ENCODE measurements at places on chromosomes 7 and 10. TPM values are rescaled to one million over a fixed set of nuclear protein-coding genes. Genes with fewer than 3 reads are reported as not detected.

The TAS2R4 gene
- 0.67 TPM for total RNA-seq

The UBE3C gene
- 104 TPM for total RNA-seq

The CUBN gene
- total RNA-seq: 2.1 TPM

The LIPM gene
- total RNA-seq: not detected

The SLC29A4 gene
- total RNA-seq: 4.7 TPM

The CYP3A7 gene
- total RNA-seq: not detected

The SFRP4 gene
- total RNA-seq: 3.1 TPM

The FAM25A gene
- total RNA-seq: not detected

The CRYGN gene
- total RNA-seq: 4.4 TPM

The BMS1 gene
- 18.3 TPM for total RNA-seq

The C7orf57 gene
- total RNA-seq: not detected

The ADARB2 gene
- 1.3 TPM for total RNA-seq

The OR9A2 gene
- not detected for total RNA-seq

The SLC26A5 gene
- 0.13 TPM for total RNA-seq

The FEZF1 gene
- total RNA-seq: not detected

The SFTPA1 gene
- total RNA-seq: not detected

The ZNF518A gene
- 26.3 TPM for total RNA-seq

The CTAGE6 gene
- total RNA-seq: not detected

The AEBP1 gene
- total RNA-seq: 141 TPM

The AZGP1 gene
- total RNA-seq: 1.5 TPM

The GSAP gene
- total RNA-seq: 13.3 TPM

The HABP2 gene
- total RNA-seq: not detected

The EXOSC1 gene
- total RNA-seq: 24.9 TPM

The RSPH10B gene
- total RNA-seq: not detected

The CNTNAP2 gene
- total RNA-seq: 3.5 TPM

The NAT16 gene
- total RNA-seq: not detected

The FAM25G gene
- not detected for total RNA-seq

The VAX1 gene
- not detected for total RNA-seq

The PRRT4 gene
- total RNA-seq: 0.85 TPM

The ATG9B gene
- not detected for total RNA-seq

The CCL26 gene
- not detected for total RNA-seq

The FZD8 gene
- 5.3 TPM for total RNA-seq

The CPN1 gene
- total RNA-seq: not detected

The NDUFB2 gene
- total RNA-seq: 352 TPM

The MTG1 gene
- total RNA-seq: 13.2 TPM

The TMEM184A gene
- not detected for total RNA-seq

The C10orf53 gene
- total RNA-seq: not detected

The GIMAP7 gene
- total RNA-seq: 16.2 TPM

The MUC3A gene
- total RNA-seq: 0.31 TPM

The PRF1 gene
- 3.9 TPM for total RNA-seq

The ERVW-1 gene
- not detected for total RNA-seq

The GIMAP6 gene
- 37.7 TPM for total RNA-seq

The BLNK gene
- 2.4 TPM for total RNA-seq

The FKBP6 gene
- not detected for total RNA-seq

The CD36 gene
- 70.8 TPM for total RNA-seq

The SEC61A2 gene
- total RNA-seq: 5.9 TPM

The MYH16 gene
- total RNA-seq: not detected

The MRLN gene
- total RNA-seq: not detected

The C10orf143 gene
- total RNA-seq: 4.7 TPM

The BHLHA15 gene
- total RNA-seq: not detected

The SPDYE2B gene
- not detected for total RNA-seq

The MSMB gene
- total RNA-seq: not detected

The GPRIN2 gene
- 1.6 TPM for total RNA-seq

All from gastroesophageal sphincter (tissue), 4 donors.